ENCODE measurements at places on chromosomes 7 and 10.

GRCh38 chr7:158017111-158018097 is 570.2 kb downstream of the PTPRN2 start:
- DNase-seq, result no peak

GRCh38 chr10:104622598-104623209 is 18.4 kb upstream of the SORCS3 start:
- no peak for DNase-seq

GRCh38 chr7:111866787-111867186 is 304.5 kb upstream of the IMMP2L start:
- no peak for DNase-seq

DNA sequence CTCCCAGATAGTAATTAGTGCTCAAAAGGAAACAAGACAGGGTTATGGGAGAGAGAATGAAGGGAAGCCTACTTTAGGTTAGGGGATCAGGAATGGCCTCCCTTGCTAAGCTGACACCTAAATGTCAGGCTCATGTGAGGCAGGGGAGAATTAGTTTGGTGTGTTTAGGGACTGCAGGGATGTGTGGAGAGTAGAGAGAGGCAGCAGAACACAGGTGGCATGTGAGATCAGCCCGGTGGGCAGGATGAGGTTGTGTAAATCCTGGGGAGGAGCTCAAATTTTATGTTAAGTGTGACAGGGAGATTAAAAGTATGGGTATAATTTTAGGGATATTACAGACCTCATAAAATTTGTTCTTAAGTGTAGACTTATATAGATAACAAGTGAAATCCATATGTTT is 56.2 kb upstream of the ZNF438 start:
- DNase-seq, result no peak

- no peak for DNase-seq
Measured at GRCh38 chr10:120606051-120606764, 149.2 kb downstream of the PLPP4 start.

- no peak for DNase-seq
Measured at GRCh38 chr10:44963772-44964633, 4.4 kb downstream of the RASSF4 start.

GRCh38 chr7:108265007-108265406 is 134.8 kb upstream of the LAMB4 start:
- DNase-seq, result no peak

DNA sequence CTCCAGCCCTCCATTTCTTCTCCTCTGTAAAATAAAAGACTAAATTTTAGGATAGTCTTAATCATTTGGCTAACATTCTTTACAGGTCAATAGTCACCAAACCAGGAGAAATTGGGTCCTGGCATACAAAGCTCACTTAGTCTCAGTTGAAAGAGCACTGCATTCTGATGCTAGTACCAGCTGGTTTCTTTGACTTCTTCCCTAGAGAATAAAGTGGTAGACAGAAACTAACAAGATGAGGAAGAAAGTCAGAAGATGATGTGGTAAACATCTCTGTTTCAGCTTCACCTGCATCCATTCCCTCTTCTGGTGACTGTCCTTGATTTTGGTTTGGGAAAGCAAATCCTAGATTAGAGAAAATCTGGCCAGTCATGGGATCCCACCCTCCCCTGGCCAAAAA is 37.2 kb downstream of the NKX2-3 start:
- no peak for DNase-seq

DNA sequence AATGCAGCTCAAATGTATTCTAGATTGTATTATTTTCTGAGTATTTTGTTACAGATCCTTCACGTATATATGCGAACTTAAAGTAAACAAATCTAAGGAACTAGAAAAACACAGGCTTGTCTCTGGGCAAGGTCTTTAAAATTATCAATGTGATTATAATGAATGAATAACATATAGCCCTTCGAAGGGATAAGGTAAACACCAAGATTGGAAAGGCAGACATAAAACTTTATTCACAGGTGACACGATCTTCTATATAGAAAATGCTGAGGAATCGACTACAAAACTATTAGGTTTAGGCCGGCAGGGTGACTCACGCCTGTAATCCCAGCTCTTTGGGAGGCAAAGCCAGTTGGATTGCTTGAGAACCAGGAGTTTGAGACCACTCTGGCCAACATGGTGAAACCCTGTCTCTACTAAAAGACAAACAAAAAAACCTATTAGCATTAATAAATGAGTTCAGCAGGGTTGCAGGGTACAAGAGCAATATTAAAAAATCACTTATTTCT is 80.4 kb downstream of the CNNM2 start:
- DNase-seq, result no peak

- peak; percentile 100 for DNase-seq
Measured at GRCh38 chr10:5944389-5945189, 32.8 kb downstream of the IL15RA start.

DNA sequence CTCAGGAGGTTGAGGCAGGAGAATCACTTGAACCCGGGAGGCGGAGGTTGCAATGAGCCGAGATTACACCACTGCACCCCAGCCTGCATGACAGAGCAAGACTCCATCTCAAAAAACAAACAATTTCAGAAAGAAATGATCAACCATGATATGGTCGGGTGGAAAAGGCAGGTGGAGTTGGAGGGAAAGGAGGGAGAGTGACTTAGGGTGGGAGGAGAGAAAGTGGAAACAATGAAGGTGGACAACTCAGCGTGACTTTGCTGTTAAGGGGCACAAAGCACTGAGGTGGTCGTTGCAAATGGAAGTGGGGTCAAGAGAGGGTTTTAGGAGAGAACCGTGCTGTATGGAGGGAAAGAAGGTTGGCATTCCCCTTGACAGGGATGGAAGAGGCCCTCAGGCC is 30.0 kb upstream of the FXYD4 start:
- no peak for DNase-seq

DNA sequence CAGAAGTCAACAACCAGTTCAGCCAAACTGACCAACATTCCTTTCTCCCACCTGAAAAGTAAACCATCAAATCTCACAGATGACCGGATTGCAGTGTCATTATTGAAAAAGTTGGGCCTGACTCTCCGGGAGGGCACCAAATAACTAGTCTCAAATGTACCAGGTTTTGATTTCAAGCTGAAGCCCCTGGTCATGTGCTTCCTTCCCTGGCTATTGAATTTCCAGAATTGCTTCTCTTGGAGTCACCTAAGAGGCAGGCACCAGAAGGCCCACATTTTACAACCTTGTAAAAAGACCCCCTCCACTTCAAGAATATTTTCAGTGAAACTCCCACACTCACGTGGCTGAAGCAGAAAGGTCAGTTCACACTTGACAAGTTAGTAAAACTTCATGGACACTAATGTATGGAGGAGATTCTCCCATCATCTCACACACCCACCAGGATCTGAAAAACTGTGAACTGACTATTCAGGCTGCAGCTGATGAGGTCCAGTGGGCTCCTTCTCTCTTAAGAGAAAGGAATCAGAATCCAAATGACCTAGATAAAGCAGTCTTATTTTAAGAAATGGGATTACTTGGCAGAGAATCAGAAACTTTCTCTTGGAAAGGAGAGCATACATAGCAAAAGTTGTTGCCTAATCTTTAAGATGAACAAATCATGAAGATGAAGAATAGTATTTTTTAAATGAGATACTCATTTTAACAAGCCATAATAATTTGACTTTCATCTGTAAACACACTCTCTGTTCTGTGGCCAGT is 53.6 kb downstream of the DLD start:
- no peak for DNase-seq

DNA sequence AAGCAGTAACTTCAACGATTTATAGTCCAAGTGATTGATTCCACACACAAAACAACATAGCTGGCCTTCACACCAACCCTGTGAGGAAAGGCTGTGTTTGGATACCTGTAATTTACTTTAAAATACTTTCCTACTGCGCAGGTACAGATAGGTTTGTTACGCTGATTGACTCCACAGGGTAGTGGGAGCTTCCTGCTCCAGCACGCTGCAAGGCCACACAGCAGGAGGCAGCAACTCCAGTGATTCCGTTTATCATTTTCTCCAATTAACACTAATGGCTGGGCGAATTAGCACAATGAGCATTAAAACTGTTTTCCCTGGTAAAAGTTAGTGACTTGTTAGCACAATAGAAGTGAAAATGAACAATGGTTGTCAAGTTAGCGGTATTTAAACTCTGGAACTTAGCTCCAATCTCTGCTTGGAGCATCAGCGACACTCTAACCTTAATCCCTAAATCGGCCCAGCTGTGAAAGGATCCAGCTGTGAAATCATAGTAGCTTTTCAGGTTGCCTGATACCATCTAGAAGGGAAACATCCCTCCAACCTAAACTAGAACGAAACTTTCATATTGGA is 959 bp downstream of the DCLRE1C start:
- DNase-seq, result no peak

- DNase-seq, result no peak
Measured at GRCh38 chr10:100391163-100392002, 44.4 kb downstream of the SCD start.

GRCh38 chr10:44237364-44238049 is 147.4 kb downstream of the CXCL12 start:
- no peak for DNase-seq

DNA sequence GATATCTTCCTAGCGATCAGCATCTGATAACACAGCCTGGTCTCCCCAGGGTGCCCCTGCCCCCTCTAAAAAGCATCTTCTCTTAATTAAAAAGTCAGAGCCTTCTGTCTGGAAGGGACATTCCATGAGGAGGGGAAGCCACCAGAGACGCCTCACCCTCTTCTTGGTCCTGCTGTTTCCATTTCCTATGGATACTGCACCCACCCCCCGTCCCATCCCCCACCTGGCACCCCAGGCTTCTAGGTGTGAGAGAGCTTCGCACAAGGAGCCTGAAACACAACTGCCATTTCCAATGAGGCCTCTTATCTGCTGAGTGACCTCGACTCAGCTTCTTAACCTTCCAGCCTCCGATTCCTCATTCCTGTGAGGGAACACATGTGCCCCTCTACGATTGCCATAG is 51.4 kb downstream of the COL13A1 start:
- no peak for DNase-seq

DNA sequence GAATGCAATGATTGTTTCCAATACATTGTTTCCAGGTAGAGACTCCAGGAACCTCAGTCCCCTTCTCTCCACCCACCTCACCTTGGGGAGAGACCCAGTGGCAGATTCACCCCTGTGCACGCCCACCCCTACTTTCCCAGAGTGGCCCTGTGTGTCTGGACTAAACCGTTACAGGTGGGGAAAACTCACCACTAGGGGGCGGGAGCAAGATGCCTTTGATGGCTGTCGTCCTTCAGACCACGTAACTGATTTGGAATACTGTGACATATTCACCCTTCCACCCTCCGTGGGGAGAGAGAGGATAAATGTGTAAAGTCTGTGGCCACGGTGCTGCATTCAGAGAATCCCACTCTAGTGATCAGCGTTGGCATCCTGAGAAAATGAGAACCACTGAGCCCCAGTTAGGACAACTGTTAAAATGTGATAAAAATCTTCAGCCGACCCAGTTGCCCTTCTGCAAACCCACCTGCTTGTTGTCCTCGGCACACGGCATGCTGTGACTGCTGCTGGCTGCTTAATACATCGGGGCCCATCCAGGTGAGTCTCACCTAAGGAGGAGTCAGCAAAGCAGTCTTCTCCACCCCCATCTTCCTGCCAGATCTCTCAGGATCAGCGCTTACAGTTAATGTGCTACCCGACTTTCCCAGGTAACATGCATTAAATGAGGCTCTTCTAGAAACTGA is 41.5 kb upstream of the NMT2 start:
- DNase-seq, result peak; percentile 52

GRCh38 chr7:3312583-3312982 is 11.5 kb downstream of the SDK1 start:
- DNase-seq, result no peak

- DNase-seq, result no peak
Measured at GRCh38 chr7:98802781-98803110, 67.1 kb downstream of the TMEM130 start.

- DNase-seq, result no peak
Measured at GRCh38 chr7:99539213-99539811, 12.6 kb downstream of the FAM200A start.

GRCh38 chr7:15007507-15007906 is 105.0 kb upstream of the DGKB start:
- no peak for DNase-seq

- DNase-seq, result no peak
Measured at GRCh38 chr10:69018613-69019012, 30.0 kb downstream of the KIFBP start.

DNA sequence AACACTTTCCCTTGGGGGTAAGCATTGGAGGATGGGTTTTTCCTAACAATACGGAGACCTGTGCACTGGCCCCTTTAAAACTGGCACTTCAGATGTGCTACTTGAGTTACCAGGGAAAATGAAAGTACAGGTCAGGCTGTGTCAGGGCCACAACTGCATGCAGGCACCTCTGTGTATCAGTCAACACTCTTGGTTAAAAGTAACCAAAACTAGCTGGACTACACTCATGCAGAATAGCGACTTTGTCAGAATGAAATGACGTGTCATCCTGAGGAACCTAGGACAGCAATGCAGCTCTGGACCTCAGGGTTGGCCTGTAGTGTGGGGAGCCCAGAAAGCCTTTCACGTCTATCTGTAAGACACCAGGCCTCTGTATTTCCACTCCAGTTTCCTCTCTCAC is 33.8 kb upstream of the SMKR1 start:
- DNase-seq, result no peak

- no peak for DNase-seq
Measured at GRCh38 chr7:100640517-100641440, 573 bp downstream of the TFR2 start.

DNA sequence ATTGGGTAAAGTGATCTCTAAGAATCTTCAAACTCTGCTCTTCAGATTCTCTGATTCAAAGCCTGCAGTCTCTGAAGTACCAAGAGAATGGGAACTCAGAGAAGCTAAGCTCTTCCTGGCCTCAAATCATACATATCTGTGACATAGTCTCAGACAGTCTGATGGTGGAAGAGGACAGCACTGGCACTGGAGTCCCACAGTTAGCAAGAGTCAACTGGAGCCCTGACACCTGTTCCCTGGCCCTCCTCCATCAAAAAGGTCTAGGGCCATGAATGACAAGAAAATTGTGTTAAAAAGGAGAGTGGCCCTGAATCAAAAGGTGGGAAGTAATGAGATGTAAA is 37.7 kb downstream of the PRSS2 start:
- no peak for DNase-seq
